Stimulated activated CD8-positive, alpha-beta memory T cell treated with anti-CD3 and anti-CD28 coated beads, Interleukin-12 subunit alpha, Interleukin-12 subunit beta, amount 100 ng/mL, for 4 hours (primary cell): ENCODE measurements at places on chromosomes 12 and 14.

GRCh38 chr12:123948796-123949769 lies 23.5 kb downstream of the CCDC92 start:
- DNase-seq = no peak

DNA sequence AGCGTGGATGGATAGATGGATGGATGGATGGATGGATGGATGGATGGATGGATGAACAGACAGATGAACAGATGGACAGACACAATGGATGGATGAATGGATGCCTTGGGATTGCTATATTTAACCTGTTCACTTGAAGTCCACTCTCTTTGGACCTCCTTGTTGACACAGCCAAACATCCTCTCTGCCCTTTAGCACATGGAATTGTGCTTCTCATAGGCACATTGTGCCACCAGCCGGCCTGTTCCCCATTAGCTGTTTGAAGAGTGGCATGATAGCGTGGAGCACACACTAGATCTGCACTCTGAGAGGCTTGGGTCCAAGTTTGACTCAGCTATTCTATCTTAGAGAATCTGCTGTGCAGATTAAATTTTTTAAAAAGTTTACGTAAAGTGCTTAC lies 56.9 kb upstream of the GSC start:
- DNase-seq = no peak

DNA sequence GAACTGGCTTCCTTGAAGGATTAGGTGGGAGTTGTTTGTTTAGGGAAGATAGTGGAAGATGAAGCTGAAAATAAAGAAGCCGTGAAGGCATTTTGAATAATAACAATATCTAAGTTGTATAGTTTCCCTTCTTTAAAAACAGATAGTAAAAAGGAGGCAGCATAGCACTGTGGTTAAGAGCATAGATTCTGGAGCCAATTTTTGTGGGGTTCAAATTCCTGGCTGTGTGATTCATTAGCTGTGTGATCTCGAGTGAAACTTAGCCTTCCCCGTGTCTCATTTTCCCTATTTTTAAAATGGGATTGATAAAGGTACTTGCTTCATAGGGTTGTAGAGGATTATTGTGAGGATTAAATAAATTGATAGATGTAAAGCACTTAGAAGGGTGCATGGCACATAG lies 104.5 kb downstream of the MYRFL start:
- DNase-seq = no peak

DNA sequence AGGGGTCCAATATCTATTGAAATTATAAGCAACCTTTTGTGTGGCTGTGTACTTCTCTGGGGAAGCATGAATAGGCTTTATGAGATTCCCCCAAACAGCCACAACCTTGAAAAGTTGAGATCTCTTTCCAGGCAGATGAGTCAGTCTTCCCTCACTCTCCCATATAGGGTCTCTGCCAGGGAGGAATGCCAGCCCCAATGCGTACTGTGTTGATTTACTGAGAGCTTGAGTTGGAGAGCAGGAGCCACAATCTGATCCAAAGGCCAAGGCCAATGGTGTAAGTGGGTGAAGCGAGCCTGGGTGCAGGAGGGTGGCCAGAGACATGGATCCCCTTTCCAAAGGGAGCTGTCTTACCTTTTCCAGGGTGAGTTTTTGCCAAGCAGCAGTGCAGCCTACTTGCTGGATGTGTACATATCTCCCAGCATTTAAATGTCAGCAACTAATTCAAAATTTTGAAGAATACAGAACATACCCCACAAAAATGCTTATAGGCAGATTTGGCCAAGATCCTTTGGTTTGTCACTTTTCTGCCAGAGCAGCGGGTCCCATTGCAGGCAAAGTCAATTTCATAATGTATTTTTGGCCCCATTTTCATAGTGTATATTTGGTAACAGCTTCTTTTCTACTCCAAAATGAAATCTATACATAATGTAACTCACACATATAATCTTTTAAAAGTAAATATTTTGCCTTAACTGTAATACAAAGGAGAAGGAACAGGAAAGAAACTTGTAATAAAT lies 88.2 kb downstream of the TBC1D30 start:
- no peak for DNase-seq

DNA sequence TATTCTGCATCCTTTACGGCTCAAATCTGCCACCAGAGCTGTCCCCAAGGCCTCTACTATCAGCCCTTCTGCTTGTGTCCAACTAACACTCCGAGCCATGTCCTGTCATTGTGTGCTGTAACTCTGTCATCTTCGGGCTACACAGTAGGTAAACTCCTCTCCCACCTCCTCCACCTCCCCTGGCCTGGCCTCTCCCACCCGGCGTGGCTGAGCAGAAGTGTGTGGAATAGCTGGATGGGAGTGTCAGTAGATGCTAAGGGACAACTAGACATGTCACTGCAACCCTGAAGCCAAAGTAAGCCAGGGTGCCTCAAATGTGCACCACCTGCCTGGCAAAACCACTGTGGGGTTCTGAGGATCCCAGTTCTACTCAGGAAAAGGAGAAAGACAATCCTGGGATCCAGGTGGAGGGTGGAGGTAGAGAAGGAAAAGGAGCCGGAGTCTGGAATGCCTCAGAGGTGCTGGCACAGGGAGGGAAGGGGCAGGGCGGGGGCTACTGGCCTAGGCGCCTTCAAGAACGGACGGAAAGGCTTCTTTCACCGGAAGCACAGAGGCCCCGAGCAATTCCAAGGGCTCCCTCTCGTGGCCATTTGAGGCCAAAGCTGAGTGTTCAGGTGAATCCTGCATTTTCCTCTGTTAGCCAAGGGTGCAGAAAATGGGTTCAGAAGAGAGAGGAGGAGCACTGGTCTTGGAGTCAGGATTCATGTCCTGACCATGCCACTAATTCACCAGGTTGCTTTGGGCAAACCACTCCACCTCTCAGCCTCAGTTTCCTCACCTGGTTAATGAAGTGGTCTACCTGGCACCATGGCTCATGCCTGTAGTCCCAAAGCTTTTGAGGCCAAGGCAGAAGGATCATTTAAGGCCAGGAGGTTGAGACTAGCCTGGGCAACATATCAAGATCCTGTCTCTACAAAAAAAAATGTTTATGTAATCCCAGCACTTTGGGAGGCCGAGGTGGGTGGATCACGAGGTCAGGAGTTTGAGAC lies 20.5 kb upstream of the FAM181A start:
- peak; percentile 6 for DNase-seq

GRCh38 chr12:130715998-130716968 lies at the start of gene RIMBP2:
Gene RIMBP2, minus strand, starts transcription at chr12:130716299. Its CDS starts 237,286 bp downstream, at chr12:130479013.
- no peak for DNase-seq

GRCh38 chr14:25050269-25051150 lies 563 bp upstream of the STXBP6 start:
- no peak for DNase-seq
